ENCODE measurements at places on chromosomes 4 and X. TPM values are rescaled to one million over a fixed set of nuclear protein-coding genes. Genes with fewer than 3 reads are reported as not detected.
A peak's percentile ranks its signal among the peaks of the same experiment; 100 is the strongest.

DNA sequence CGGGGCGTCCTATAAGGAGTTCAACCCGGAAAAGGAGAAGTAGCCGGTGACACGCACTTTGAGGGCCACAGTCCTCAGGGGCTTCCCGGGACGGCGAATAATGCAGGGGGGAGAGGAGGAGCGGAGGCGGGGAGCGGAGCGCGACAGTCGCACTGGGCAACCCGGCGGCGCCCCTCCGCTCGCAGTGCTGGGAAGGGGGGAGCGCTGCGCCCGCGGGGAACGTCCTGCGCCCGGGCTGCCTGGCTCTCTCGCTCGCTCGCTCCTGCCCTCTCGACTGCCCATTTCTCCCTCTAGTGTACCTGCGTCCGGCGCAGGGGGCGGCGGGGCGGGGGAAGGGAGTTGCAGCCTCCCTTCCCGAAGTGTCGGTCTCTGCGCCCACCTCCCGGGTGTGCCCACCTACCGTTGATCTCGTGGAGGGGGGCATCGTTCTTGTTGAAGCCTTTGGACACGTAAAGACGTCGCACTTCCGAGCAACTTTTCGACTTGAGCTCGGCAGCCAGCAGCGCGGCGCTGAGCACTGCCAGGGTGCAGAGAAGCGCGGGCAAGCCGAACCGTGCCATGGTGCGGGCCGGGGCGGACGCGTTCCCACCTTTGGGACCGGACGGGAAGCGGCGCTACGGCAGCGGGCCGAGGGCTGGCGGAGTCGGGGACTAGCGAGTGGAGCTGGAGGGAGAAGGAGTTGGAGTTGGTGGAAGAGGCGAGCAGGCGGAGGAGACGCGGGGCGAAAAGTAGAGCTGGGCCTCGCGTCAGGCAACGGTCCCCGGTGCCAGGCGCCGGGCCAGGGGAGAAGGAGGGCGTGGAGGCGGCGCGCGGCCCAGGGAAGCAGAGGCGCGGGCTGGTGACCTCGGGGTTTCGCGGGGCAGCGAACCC is 648 bp downstream of the GPC4 start:
- DNase-seq = peak; percentile 56

GRCh38 chrX:137748827-137749226 is 182.9 kb downstream of the ZIC3 start:
- no peak for DNase-seq

GRCh38 chr4:88866862-88867550 is 169.4 kb upstream of the NAP1L5 start:
- DNase-seq = no peak

Gene MAGEB10
- total RNA-seq = not detected

DNA sequence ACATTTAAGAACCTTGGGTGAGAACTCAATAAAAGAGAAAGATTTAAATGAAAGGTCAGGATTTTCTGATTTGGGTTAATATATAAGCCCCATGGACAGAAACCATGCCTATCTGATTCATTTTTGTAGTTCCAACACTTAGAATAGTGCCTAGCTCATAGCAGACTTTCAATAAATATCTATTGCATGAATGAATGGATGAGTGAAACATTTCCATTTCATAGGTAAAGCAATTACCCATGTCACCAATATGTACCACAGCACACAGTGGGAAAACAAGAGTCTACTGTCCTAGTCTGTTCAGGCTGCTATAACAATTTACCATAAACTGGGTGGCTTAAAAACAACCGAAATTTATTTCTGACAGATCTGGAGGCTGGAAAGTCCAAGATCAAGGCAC is 63.9 kb upstream of the PTPN13 start:
- no peak for DNase-seq

Gene ERVMER34-1
- total RNA-seq = 3.7 TPM

GRCh38 chr4:40651280-40651679 is 21.6 kb upstream of the RBM47 start:
- DNase-seq = no peak

GRCh38 chrX:64662876-64663275 is 267.6 kb upstream of the MTMR8 start:
- no peak for DNase-seq

DNA sequence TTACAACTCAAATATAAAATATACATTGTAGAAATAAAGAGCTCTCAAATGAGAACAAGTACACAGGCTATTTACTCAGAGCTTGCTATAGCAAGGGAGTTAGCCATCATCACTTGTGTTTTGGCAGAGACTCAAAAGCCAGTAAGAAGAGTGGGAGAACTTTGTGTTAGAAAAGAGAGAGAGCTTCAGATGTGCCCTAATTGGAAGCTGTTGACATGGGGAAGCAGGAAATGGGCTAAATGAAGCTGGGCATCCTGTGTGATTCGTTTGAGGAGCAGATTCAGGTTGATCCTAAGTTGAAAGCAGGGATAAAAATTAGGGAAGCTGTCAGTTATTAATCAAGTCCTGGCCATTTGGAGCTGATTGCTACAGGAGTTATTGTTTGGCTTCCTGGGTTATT is 207.4 kb upstream of the MAOA start:
- no peak for DNase-seq

Gene GAGE12E
- total RNA-seq = not detected

GRCh38 chrX:52271206-52271605 is 86.5 kb downstream of the MAGED4 start:
- DNase-seq = no peak

DNA sequence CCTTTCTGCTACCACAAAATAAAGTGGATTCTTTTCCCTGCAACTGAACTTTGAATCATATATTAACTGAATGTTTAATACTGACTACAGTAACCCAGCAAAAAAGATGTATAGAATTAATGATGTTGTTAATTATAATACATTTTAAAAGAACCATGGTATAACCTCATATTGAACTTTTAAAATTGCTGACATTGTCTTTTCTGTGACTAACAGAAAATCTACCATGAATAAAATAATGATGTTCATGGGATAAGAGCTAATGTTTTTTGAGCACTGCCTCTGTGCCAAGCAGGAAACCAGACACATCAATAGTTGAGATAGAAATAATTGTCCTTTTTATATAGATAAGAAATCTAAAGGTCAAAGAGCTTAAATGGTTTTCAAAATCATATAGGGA is 691.9 kb downstream of the PDHA2 start:
- DNase-seq = no peak

DNA sequence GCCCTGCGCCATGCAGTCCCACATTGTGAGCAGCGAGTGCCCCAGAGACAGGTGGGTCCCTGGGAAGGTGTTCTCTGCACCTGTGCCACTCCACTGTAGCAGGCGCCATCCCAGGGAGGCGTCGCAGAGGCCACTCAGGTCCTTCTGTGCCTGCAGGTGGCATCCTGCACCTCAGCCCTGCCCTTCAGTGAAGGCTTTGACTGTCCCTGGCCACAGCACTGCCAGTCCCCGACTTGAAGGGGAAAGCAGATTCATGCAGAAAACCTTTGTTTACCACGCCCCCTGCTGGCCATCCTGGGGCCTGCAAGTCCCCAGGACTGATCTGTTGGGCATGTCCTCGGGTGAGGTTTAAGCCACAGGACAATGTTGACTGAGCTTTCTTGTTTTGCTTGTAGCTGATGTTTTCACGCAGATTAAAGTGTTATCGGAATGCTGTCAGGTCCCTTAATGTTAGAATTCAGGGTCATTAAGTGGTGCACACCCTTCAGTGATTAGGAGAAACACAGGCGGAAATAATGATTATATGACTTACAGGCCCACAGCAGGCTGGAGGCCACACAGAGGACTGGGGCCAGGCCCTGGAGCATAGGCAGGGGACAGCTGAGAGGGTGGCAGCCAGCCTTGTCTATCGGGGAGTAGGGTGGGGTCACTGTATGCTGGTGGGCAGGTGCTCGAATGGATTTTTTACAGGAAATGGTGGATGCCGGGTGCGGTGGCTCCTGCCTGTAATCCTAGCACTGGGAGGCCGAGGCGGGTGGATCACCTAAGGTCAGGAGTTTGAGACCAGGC is 5.0 kb downstream of the TACC3 start:
- peak; percentile 85 for DNase-seq

GRCh38 chrX:72127332-72127731 is 4.4 kb downstream of the RTL5 start:
- no peak for DNase-seq

- DNase-seq = no peak
Observed at GRCh38 chr4:78205591-78205990, 148.5 kb downstream of the FRAS1 start.

- DNase-seq = no peak
Observed at GRCh38 chr4:984336-985054, 2.3 kb upstream of the IDUA start.

GRCh38 chrX:19602866-19603622 is 87.7 kb upstream of the MAP3K15 start:
- DNase-seq = no peak

GRCh38 chr4:54423066-54423465 is 194.0 kb downstream of the PDGFRA start:
- DNase-seq = no peak

DNA sequence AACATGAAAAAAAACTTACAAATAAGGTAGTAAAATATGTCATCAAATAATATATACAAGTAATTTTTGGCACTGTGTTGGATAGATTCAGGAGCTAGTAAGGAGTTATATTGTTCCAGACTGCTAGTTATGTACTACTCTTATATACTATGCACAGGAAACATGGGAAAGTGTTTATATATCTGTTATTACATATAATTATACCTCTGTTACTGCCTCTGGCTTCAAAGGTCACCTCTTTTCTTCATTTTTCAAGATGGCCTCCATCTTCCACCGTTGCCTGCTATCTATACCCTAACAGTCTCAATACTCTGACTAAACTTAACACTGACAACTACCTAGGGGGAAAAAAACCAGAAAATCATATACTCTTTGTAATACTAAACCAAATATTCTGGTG is 29.5 kb downstream of the LIN54 start:
- no peak for DNase-seq

DNA sequence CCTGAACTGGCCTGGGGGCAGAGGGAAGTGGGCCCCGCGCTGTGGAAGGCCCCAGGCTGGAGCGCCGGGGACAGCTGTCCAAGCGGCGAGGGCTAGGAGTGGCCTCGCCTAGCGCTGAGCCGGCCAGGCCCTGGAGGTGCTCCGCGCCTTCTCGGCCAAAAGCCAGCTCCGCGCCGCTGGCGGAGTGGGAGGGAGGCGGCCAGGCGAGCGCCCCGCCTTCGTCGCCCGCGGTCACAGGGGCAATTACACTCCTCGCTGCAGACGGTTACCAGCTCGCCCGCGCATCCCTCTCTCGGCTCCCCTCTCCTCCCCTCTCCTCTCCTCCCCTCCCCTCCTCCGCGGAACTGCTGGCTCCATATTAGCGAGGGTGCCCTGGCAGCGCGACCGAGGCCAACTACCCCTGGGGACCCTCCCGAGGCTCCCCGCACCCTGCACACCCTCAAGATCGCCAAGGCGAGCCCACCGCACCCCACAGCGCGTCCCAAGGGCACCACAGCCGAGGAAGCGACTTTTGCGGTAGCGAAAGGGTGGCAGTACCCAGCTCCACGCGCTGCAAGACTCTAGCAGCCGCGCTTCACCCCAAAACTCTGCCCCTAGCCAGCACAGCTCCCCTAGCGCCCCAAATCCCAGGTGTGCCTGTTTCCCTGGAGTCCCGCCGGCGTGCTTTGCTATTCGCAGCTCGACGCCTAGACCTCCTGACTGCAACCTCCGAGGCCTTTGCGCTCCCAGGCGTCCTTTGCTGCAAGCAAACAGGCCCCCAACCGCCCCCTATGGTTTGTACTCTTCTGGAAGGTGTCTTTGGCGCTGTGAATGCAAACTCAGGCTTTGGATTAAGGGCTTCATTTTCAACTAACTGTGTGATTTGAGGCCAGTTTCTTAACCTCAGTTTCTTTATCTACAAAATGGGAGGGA is 91.4 kb downstream of the BCOR start:
- DNase-seq = peak; percentile 88

Gene IL13RA2
- 0.18 TPM for total RNA-seq

- peak; percentile 76 for DNase-seq
Observed at GRCh38 chr4:24912252-24913118, at the start of gene CCDC149. Gene CCDC149 (minus strand): TSS chr4:24913042. CDS start chr4:24912864, 178 bp downstream.

- peak; percentile 60 for DNase-seq
Observed at GRCh38 chr4:125091-125771, 930 bp downstream of the ZNF718 start.

Gene FRMD7
- not detected for total RNA-seq

DNA sequence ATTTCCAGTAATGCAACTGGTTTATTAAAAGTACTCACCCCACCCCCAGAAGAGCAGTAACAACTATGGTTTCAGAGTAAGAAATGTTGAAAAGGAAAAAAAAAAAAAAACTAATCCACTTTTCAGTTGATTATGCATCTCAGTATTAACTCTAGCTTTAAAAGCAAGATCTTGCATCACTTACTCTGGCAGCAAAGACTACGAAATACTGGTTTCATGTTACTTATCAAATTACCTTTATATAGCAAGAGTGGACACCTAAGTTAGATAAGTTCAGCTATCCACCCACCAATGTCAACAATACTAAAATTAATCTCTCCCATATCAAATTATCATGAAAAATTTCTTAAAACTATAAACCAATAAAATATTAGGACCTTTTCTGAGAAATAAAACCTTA is 105.0 kb downstream of the ABCB7 start:
- no peak for DNase-seq

- DNase-seq = peak; percentile 92
Observed at GRCh38 chr4:140135529-140136088, 18.4 kb downstream of the MAML3 start.

DNA sequence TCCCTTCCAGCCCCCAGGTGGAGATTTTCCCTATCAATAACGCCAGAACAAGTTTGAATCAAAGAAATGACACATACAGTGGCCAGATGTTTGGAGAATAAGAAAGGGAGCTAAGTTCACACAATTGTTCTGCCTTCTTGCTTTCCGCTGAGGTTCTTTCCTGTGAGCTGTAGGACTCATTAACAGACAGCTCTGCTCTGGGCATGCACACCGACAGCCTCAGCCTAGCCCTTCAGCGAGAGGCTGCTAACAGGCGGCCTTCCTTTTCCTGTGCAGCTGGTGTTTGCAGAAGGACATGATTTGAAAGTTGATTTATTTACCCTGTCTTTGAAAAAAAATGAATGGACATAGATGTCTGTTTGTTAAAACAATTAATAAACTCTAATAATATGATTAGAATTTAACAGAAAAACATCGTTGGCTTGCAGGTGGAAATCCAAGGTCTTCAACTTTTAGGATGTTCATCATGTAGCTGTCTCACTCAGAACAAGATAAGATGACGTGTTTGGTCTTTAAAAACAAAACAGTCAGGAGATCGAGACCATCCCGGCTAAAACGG is 183.3 kb downstream of the KDR start:
- DNase-seq = no peak

DNA sequence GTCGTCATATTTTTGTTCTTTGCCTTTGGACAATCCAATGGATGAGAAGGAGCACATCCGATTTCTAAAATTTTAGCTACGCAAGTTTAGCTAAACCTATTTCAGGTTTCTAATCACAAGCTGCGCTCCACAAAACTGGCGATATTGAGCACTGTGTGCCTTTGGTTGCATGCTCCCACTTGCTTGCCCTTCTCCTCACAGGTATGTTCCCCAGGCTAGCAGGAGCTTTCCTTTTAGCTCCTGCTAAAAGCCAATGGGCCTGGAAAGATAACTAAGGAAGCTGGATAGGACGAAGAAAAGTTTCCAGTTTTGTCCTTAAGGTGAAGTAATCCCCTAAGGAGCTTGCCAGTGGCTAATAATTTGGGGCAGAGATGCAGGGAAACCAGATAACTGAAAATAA is 975.2 kb downstream of the FSTL5 start:
- DNase-seq = no peak

- DNase-seq = no peak
Observed at GRCh38 chr4:101400096-101400495, 52.8 kb upstream of the PPP3CA start.

All from right cardiac atrium (tissue), 5 donors.